ENCODE measurements at places on chromosomes 11 and 22.

- DNase-seq, result no peak
Observed at GRCh38 chr11:44804449-44805437, 78.0 kb downstream of the TSPAN18 start.

GRCh38 chr11:130737866-130738431, 178.3 kb downstream of the SNX19 start:
- no peak for DNase-seq

DNA sequence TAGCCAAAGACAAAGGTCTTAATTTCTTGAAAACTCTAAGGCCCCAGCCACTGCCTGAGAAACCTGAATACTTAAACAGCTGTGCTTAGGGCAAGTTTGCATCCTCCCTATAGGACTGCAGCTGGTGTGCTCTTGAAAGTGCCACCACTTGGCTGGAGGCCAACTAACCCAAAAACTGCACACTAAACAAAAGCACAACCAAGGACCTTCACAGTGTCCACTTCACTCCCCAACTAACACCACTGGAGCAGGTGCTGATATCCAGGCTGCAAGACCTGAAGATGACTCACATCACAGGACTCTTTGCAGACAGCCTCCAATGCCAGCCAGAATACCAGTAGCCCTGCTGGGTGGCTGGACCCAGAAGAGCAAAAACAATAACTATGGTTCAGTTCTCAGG, 357.7 kb upstream of the ARHGAP42 start:
- peak; percentile 40 for DNase-seq

DNA sequence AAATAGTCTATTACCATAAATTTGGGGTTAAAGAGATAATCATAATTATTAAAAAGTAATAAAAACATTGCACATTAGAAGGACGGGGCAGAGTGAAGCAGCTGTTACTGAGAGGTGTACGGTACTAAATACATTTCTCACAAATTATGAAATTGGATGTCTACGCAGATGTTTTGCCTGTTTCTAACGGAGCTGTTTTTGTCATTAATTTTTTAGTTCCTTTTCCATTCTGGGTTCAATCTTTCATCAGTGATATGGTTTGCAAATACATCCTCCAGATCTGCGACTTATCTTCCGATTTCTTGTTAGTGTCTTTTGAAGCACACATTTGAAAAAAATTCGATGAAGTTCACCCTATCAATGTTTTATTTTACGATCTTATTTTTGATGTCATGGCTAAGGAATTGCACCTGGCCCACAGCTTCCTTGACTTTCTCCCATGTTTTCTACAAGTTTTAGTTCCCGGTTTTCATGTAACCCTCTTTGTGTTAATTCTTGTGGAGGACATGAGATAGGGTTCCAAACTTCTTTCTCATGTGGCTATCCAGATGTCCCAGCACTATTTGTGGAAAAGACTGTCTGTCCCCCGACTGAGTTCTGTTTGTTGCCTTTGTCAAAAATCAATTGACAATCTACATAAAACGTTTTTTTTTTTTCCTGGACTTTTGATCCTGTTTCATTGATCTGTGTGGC, 21.3 kb upstream of the KRTAP5-6 start:
- no peak for DNase-seq

DNA sequence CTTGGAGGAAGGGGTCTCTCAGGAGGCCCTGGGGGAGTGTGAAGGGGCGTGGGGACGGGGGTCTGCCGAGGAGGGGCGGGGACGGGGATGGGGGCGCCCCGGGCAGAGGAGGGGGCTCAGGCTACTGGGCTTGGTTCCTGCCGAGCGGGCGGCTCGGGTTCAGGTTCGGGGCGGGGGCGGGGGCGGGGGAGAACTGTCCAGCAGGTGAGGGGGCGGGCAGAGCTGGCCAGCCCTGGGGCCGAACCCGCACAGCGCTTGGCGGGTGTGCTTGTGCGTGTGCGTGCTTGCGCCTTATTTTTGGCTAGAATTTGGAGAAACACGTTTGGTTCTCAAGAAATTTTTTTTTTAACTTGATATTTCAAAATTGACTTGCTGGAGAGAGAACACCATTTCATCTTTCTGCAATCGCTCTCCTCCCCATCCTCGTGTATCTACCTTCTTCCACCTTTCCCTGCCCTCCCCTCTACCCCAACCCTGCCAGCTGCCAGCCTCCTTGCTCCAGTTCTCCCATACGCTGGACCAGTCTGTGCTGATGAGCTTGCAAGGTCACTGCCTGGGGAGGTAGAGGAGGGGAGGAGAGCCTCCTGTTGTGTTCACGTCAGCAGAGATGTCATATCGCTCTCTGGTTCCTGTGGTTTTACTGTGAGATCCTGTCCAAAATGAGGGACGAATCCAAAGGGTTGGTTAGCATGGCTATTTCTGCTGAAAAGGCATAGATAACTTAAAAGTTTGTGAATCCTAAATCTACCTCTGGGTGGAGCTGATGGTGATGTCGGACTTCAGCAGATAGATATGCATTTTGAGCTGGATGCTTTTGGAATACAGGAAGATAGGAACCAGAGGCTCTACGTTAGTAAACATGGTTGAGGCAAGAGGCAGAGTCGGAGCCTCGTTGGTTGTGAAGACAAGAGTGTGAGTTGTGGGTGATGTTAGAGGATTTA, 668 bp downstream of the MADD start:
- DNase-seq, result peak; percentile 20

DNA sequence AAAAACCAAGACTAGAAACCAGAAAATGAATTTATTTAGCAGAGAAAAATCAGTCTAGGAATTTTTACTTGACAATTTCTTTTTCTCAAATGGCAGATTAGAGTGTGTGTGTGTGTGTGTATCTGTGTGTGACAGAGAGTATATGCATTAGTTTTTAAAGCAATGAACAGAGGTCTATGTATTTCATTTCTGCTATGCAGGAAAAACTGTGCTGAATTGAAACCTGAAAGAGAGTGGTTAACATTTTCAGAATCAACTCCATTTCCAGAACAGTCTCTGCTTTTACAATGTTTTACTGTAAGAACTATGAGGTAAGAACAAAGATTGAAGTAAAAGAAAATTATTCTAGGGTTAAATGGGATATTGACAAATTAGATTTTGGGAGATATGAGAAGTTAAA, 114.8 kb downstream of the GRM5 start:
- DNase-seq, result no peak

- DNase-seq, result no peak
Observed at GRCh38 chr11:113647108-113647507, 59.0 kb downstream of the TMPRSS5 start.

GRCh38 chr11:131160846-131161245, 209.6 kb upstream of the NTM start:
- DNase-seq, result no peak

- no peak for DNase-seq
Observed at GRCh38 chr11:44926036-44926435, 24.6 kb downstream of the TP53I11 start.

DNA sequence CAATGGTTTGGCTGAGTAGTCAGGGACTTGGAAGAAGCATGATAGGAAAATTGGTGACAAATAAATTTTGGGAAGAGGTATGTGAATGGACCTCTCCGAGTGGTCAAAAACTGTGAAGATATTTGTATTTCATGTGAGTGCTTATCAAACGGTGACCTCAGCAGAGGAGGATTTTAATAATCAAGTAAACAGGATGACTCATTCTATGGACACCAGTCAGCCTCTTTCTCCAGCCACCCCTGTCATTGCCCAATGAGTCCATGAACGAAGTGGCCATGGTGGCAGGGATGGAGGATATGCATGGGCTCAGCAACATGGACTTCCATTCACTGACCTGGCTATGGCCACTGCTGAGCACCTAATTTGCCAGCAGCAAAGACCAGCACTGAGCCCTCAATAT, 21.2 kb downstream of the MS4A4E start:
- no peak for DNase-seq

DNA sequence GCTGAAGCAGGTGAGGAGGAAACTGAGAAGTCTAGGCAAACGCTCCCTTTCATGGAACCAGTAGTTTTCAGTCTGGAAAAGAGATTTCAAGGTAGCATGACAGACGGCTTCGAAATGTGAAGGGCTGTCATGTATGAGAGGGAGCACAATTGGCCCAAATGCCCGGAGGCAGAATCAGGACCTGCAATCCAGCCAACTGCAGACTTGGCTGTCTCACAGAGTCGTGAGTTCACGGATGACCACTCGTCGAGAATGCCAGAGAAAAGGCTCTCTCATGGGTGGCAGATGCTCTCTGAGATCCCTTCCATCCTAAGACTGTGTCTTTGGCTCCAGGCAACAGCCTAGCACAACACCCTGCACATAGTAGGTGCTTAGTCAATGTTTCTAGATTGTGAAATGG, 134.8 kb downstream of the DSCAML1 start:
- DNase-seq, result no peak

- no peak for DNase-seq
Observed at GRCh38 chr11:23539556-23539955, 679.3 kb upstream of the CCDC179 start.

All from NCI-H187 (cell line).